ENCODE measurements at places on chromosomes 3 and 15.

- peak; percentile 10 for DNase-seq
Observed at GRCh38 chr15:27671819-27672437, 427.2 kb downstream of the OCA2 start.

GRCh38 chr3:27591312-27592210 is 107.4 kb upstream of the SLC4A7 start:
- no peak for DNase-seq

DNA sequence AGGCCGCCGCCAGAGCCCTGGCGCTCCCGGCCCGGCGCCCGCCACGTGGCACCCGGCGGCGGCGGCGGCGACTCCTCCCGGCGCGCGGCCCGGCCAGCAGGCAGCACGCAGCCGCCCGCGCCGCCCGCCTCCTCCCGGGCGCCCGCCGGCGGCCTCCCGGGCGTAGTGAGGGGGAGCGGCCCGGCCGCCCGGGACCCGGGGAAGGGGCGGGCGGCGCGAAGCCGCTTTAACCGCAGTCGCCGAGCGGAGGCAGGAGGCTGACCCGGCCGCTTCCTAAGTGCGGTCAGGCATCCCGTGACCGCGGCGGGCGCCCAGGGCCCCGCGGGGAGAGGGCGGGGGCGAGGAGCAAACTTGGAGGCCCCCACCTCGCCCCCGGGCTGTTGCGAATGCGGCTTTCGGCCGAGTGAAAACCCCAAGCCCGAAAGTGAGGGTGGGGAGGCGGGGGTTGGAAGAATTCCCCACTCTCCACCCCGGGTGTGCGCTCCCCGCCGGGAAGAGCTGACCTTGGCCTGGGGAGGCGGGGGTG is 1.7 kb upstream of the HES1 start:
- DNase-seq: no peak

DNA sequence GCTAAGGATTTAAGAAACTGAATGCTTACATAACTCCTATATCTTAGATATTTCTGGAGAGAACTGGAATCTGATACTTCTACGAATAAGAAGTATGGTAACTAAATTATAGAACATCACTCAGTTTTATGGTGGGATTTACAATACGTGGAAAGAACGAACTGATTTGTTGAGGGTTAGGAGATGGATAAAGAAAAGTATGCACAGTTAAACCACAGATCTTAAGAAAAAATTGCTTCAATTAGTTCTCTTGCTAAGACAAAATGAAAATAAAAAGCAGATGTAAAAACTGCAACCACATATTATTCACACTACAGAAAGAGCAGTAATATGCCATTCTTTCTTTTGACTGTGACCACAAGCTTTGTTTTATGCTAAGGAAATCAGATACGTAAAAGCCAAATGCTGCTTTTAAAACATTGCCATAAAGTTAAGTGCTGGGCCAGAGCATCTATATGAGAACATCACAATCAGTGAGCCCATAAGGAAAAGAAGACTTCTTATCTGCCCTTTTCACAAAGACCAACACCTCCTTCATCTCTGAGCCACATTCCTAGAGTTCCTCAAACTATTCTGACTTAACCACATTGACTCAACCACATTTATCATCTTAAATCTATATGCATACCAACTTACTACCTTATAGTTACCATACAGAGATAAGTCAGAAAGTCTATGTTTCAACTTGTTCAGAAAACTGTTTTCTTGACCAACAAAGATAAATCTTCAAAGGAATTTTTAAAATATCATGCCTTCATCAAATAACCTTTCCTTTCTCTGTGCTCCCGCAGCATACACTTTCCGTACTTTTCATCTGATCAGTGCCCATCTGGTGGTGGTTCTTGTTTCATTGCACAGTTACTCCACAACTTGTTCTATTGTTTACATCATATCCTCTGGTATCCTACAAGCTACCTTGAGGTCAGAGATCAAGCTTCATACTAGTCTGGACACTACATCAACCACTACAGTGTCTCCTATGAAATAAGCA is 61.7 kb downstream of the FSIP1 start:
- DNase-seq: no peak

DNA sequence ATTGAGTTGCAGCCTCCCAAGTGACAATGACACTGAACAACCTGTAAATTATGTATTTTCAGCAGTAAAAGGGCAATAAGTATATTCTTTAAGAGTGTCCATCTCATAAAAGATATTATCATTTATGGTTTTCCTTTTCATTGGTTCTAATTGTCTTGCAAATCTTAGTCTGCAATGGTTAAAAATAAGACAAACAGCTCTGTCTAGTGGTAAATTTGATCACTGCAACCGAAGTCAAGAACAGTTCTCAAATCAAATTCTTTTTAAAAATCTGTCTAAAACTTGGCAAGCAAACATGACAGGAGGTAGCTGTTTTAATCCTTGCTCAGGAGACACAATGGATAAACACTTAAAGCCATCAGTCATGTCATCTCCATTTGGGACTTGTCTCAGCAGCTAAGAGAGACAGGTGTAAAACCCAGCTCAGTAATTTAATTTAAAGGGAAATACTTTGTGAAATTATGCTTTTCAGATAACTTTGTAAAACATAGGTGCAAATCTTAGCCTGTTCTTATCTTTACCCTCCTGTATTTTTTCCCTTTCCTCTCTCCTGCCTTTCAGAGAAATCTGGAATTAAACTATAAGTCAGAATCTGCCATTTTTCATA is 150.3 kb upstream of the ARHGEF26 start:
- peak; percentile 26 for DNase-seq

DNA sequence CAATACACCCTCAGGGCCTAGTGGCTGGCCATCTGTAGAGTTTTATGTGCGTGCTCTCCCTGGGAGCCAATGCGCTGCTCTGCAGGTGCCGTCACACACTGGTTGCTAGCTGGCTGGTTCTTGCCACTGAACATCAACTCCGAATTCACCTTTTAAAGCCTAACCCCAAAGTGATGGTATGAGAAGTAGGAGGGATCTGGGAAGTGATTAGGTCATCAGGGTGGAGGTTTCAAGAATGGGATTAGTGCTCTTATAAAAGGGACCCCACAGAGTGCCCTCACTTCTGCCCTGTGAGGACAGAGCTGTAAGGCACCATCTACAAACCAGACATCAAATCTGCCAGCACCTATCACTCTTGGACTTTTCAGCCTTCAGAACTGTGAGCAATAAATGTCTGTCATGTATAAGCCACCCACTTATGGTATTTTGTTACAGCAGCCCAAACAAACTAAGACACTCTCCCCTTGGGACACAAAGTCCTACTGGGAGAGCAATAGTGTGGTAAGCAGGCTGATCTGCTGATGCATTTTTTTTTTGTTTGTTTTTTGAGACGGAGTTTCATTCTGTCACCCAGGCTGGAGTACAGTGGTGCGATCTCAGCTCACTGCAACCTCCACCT is 20.3 kb downstream of the RGMA start:
- no peak for DNase-seq

GRCh38 chr3:7498715-7499114 is 637.8 kb downstream of the GRM7 start:
- DNase-seq: no peak

- no peak for DNase-seq
Observed at GRCh38 chr3:39127908-39128304, 20.4 kb downstream of the TTC21A start.

DNA sequence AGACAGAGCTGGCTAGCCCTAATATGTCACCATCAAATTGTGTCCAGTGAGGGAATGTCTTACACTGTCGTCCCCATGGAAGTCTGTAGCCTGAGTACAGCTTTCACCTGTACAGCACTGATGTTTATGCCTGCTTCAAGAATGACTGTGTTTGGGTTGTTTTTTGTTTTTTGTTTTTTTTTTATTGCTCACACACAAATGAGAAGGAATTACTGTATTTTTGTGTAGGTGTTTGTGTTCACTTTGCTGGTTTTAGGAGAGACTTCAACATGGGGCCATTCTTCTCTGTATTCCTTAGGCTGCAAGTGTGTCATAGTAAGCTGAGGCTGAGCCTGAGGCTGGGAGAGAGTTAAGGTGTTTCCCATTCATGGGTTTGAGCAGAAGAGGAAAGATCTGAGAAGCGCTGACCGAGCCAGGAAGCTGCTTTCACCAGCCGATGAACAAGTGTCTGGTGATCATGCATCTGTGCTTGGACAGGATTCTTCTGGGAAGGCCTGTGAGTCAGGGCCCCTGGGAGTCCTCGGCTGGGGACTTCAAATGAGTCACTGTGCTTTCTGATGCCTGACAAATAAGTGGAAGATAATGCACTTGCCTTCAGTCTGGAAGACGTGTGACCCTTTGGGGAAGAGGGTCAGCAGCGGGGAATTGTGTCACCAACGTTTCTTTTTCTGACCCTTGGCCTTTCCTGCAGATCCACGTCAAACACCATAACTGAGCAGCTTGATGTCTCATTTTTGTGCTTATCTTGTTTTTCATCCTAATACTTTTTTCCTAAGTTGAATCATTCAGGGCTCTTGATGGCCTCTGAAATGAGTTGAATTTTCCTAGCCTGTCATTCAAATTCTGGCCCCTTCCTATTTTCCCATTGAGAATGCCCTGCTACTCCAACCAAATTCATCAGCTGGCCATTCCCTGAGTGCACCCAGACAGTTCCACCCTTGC is 36.7 kb upstream of the ZBTB38 start:
- peak; percentile 98 for DNase-seq

DNA sequence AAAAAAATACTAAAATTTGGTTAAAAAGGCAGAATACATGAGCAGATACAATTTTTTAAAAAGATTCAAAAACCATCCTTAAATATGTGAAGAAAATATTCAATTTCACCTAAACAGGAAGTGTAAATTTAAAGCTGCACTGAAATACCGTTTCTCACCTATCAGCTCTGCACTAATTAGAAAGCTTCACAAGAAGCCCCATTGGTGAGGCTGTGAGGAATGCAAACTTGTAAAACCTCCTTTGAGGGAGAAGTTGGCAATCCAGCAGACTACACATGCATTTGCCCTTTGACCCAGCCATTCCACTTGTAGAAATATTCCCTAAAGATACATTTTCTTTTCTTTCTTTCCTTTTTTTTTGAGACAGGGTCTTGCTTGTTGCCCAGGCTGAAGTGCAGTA is 18.8 kb downstream of the BLM start:
- no peak for DNase-seq

- no peak for DNase-seq
Observed at GRCh38 chr3:165466856-165467255, 270.7 kb upstream of the SLITRK3 start.

DNA sequence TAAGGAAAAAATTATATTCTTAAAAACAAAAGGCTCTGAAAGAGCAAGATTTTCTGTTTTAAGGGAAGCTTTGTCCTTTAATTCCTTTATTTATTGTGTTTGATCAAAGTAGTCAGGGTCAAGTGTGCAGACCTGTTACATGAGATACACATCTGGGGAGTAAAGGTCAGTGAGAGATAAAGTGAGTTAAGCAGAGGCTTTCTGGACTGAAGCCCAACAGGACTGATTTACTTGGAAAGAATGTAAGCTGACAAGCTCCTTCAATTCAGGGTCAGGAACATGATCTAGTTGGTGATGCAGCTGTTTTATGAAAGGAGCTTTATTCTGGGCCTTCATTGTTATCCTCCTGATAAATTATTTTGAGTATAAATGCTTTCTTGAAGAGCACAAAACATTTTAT is 20.7 kb upstream of the OTOL1 start:
- DNase-seq: no peak

Data from Caki2 (cell line).